IMR-90 (cell line): ENCODE measurements at places on chromosomes 11 and 22. TPM values are rescaled to one million over a fixed set of nuclear protein-coding genes. Genes with fewer than 3 reads are reported as not detected.

GRCh38 chr22:25051983-25052710 lies 99.6 kb downstream of the KIAA1671 start:
- no peak overlapping the region for H3K27ac ChIP-seq
- no peak for DNase-seq
- H3K36me3 ChIP-seq = no peaks in the 10 kb centered on the region
- H3K4me3 ChIP-seq = no peak overlapping the region
- no peaks in the 10 kb centered on the region for H3K27me3 ChIP-seq

GRCh38 chr11:839875-840617 lies 2.3 kb downstream of the POLR2L start:
- H3K4me1 ChIP-seq = peaks cover 22% of the 10 kb centered on the region
- no peaks in the 10 kb centered on the region for H3K27me3 ChIP-seq
- DNase-seq = no peak
- 0 out of 2 replicates have a peak overlapping the region, but pooled peaks have one; percentile 4 for H3K27ac ChIP-seq
- H3K36me3 ChIP-seq = peaks cover 52% of the 10 kb centered on the region
- no peak overlapping the region for H3K4me3 ChIP-seq

DNA sequence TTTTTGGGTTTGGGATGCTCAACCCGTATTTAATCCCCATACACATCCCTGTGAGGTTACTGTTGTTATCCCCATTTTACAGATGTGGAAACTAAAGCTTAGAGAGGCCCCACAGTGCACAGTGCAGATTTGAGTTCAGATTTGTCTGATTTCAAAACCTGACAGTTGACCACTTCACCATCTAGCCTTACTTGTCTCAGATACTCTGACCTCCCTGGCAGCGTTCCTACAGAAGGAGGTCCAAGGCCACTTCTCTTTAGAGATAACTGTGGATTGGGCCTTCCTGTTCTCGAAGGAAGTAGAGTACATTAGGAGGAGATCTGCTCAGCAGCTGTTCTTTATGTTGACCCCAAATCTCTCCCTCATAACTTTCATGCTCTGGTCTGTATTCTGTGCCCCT lies 46.7 kb upstream of the CTTN start:
- H3K4me3 ChIP-seq = no peak overlapping the region
- no peaks in the 10 kb centered on the region for H3K27me3 ChIP-seq
- no peak overlapping the region for H3K27ac ChIP-seq
- peaks cover 40% of the 10 kb centered on the region for H3K36me3 ChIP-seq
- no peak for DNase-seq

GRCh38 chr11:22786475-22786874 lies 43.1 kb downstream of the SVIP start:
- DNase-seq = no peak
- no peaks in the 10 kb centered on the region for H3K4me1 ChIP-seq
- H3K27ac ChIP-seq = no peak overlapping the region
- no peaks in the 10 kb centered on the region for H3K27me3 ChIP-seq

DNA sequence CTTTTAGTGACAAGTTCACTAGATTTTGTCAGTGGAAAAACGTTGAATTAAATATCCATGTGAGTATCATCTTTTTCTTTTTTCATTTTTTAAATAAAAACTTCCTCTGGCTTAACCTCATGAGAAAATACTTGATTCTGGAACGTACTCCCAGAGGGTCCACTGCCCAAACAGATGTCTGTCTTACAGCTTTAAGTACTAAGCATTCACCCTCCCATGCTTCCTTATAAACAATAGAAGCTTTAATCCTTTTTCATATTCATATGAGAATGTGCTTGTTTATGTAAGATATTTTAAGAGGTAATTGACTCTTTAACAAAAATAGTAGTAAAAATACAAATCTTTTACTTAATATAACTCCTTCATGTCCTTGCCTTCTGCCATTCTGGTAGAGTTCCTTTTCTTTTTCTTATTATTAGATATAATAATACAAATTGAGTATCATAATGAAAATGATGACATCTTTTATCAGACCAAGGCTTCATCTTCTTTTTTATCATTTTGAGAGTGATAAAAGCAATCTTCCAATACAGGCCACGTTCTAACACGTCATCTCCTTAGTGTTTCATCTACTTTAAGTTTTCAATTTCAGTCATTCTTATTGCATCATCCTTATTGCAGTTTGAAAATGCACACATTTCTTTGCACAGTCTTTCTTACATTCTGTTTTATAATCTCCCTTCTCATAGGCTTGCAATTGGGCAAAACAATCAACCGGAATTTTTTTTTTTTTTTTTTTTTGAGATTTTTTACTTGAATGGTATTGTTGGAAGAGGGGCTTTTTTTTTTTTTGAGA lies 69.5 kb upstream of the MYO18B start:
- peak; percentile 10 for DNase-seq
- no peak overlapping the region for H3K27ac ChIP-seq
- no peak overlapping the region for H3K4me3 ChIP-seq
- no peaks in the 10 kb centered on the region for H3K36me3 ChIP-seq
- H3K27me3 ChIP-seq = no peaks in the 10 kb centered on the region

DNA sequence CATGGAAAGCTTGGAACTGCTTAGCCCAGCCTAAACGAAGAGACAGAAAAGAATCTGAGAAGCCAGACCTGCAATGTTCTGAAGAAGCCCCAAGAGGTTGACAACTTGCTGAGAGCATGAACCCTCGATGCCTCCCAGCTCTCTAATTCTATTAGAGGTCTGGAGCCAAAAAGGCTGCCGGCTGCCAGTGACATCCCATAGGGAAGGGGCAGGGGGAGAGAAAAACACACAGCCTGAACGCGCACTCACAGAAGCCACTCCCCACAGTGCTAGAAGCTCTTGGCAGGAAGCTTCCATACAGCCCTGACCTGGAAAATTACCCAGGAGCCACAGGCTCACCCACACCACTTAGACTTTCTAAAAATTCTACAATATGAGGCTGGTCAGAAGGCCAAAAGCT lies 18.3 kb downstream of the POLDIP3 start:
- peaks cover 63% of the 10 kb centered on the region for H3K36me3 ChIP-seq
- H3K4me1 ChIP-seq = no peaks in the 10 kb centered on the region
- H3K27ac ChIP-seq = no peak overlapping the region
- no peak for DNase-seq
- no peak overlapping the region for H3K4me3 ChIP-seq

DNA sequence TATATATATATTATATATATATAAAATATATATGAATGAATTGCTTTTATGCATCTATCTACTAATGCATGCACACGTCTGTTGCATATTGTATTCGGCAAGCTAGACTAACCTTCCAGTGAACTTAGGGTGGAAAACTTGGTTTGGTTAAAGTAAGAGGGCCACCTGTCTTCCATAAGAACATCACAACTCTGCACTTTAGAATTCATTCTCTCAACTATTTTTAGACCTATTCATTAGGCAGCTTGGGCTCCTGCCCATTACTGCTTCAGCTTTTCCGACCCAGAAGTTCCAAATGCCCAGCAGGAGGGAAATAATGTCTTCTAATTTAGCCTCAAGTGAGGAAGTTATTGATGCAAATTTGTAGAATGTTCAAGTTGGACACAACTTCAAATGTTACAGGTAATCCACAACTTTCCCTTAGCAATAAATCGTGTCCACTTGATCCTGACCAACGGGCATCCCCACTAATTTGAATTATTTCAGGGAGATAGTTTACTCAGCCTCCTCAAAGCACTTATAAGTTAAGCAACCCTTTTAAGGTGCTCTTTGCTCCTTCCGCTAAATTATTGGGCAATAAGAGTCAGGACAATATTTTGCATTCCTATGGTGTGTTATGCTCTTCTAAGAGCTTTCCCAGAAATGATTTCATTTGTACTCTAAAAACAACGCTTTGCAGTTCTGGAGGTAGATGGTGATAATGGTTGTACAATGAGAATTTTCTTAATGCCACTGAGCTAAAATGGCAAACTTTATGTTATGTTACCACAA lies 132.3 kb downstream of the OPCML start:
- H3K4me1 ChIP-seq = no peaks in the 10 kb centered on the region
- no peak for DNase-seq
- no peak overlapping the region for H3K27ac ChIP-seq
- no peak overlapping the region for H3K4me3 ChIP-seq
- no peaks in the 10 kb centered on the region for H3K27me3 ChIP-seq
- no peaks in the 10 kb centered on the region for H3K36me3 ChIP-seq

DNA sequence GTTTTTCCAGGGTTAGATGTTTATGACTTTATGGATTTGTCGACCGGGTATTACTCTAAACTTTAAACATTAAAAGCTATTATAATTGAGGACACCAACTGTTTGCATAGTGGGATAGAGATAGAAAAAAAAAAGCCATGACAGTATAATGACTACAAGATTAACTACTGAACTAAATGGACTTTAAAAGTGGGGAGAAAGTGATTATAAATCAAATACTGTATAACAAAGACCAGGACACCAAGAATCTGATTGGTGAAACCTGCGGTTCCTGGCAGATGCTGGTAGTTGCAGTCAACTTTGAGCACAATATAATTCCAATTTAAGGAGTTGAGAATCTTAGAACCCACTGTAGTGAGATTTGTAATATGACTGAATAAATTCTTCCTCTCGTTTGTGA lies 2.5 kb downstream of the CRKL start:
- H3K27ac ChIP-seq = no peak overlapping the region
- no peaks in the 10 kb centered on the region for H3K27me3 ChIP-seq
- H3K4me3 ChIP-seq = peak overlapping the region; percentile 87
- H3K4me1 ChIP-seq = 0 out of 2 replicates have a peak, but pooled peaks cover 4% of the 10 kb centered on the region

Gene SCUBE1
- not detected in 2 replicates for total RNA-seq

Gene LSP1
- not detected in 2 replicates for total RNA-seq

Gene NRGN
- total RNA-seq = 0.54 and 0.83 TPM in 2 replicates

Gene KRTAP5-1
- not detected in 2 replicates for total RNA-seq

Gene CCDC188
- not detected in 2 replicates for total RNA-seq

Gene SLC17A6
- total RNA-seq = not detected in 2 replicates

Gene MAPK8IP2
- total RNA-seq = under 0.01 TPM in 2 replicates

Gene MS4A15
- total RNA-seq = not detected in 2 replicates
